ENCODE measurements at places on chromosomes 1 and 21. TPM values are rescaled to one million over a fixed set of nuclear protein-coding genes. Genes with fewer than 3 reads are reported as not detected.

DNA sequence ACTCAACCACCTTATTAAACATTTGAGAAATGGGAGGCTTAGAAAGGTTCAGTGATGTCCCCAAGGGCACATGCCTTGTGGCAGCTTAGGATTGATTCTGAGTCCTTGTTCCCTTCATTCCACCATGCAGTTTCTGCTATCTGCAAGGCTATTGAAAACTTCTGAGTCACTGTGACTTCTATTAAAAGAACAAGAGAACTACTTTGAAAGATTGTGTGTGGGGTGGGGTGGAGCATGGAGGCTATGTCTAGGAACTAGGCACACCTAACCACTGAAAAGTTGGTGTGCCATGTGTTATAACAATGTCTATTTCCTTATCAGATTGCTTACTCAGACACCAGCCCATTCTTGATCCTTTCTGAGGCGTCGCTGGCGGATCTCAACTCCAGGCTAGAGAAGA is 10.8 kb downstream of the MTARC1 start:
- no peak for DNase-seq

GRCh38 chr1:212500983-212501382 is 68.3 kb downstream of the NENF start:
- no peak for DNase-seq

Gene INAVA
- 0.33 TPM for total RNA-seq

GRCh38 chr1:235702412-235702811 is 52.8 kb upstream of the GNG4 start:
- no peak for DNase-seq

DNA sequence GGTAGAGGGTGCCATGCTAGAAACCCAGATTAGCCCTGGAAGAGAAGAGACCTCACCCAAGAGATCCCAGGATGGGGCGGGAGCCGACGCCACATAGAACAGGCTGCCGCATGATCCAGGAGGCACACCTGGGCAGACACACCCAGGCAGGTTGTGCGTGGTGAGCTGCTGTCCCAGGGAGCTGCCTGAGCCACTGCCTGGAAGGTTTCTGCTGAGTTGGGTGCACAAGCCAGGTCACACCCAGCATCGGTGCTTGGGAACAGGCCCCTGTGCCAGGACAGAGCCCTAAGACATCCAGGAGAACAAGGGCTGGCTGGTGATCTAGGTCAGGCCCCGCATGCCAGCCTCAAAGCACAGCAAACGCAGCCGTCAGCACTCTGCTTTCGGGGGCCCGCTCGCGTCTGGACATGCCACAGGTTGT is 40.2 kb downstream of the CTNNBIP1 start:
- no peak for DNase-seq

GRCh38 chr1:43273708-43274107 is 3.9 kb downstream of the TMEM125 start:
- DNase-seq, result no peak

All from A673 (cell line).